NCI-H187 treated with DMSO at 0.1 percent for 48 hours (cell line): ENCODE measurements at places on chromosomes 12 and 14.

DNA sequence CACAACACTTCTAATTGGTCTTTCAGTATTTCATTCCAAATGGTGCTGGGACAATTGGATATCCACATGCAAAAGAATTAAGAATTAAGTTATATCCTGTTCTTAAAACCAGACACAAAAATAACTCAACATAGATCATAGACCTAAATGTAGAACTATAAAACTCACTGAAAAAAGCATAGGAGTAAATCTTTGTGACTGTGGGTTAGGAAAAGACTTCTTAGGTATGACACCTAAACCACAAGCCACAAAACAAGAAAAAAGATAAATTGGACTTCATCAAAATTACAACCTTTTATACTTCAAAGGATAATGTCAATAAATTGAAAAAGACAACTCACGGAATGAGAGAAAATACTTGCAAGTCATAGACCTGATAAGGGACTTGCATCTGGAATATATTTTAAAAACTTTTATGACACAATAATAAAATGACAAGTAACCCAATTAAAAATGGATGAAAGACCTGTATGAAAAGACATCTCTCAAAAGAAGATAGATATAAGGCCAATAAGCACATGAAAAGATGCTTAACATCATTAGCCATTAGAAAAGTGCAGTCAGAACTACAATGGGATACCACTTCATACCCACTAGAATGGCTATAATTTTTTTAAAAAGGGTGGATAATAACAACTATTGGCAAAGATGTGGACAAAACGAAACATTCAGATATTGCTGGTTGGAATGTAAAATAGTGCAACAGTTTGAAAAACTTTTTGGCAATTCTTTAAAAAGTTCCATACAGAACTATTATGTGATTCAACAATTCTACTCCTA, 72.5 kb upstream of the SLC38A4 start:
- no peak for DNase-seq

DNA sequence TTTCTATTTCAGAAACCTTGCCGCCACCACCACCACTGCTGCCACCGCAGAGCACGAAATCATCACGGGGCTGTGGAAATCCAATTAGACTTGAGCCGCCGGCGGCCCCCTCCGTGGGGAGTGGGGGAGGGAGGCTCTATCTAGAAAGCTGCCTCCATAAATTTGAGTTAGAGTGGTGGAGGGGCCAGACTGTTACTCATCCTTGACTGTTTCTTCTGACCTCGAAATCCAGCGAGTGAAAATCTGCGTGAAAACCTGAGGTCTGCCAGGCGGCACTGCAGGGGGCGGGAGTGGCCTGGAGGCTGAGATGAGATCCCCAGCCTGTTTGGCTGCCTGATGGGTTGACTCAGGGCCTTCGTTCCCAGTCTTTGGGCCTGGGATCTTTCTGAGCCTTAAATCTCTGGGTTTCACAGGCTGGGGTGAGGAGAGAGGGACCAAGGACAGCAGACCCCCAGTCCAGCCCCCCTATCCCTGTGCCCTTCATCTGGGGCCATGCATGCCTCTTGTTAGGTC, 29.9 kb downstream of the TSPAN9 start:
- no peak for DNase-seq

DNA sequence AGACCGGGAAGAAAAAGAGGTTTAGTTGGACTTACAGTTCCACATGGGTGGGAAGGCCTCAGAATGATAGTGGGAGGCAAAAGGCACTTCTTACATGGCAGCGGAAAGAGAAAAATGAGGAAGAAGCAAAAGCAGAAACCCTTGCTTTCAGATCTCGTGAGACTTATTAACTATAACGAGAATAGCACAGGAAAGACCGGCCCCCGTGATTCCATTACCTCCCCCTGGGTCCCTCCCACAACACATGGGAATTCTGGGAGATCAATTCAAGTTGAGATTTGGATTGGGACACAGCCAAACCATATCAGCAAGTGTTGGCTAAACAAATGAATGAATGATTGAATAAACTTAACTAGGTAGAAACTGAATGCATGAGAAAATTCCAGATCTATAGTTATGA, 85.3 kb upstream of the PARP11 start:
- no peak for DNase-seq

- no peak for DNase-seq
These were observed 457.2 kb downstream of the TMTC2 start for GRCh38 chr12:83143950-83144349.

DNA sequence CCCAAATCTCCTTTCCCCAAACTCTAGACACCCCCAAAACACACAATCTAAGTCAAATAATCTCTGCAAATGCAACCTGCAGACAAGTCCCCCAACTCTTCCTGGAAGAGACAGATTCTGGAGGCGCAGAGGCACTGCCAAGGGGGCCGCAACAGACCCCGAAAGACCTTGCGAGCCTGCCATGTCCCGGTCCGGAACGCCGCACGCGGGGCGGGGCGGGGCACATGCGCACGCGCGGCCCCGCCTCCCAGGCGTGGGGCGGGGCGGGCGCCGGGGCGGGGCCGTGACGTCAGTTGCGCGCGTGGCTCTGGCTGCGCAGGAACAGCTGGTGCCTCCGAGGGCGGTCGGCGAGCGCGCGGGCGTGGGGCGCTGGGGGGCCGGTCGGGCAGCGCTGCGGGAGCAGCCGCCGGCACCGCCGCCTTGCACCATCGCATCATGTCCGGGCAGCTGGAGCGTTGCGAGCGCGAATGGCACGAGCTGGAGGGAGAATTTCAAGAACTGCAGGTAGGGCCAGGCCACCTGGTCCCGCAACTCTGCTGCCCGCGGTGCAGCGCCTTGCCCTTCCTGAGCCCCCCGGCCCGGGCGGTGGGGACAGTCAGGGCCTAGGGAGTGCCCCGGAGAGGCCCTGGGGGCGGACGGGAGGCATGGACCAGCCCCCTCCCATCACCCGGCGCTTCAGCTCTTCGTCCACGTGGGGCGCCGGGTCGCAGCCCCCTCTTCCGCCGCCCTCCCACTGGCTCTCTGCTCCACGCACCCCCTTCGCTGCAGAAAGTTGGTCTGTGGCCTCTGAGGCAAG, at the start of gene TMEM120B:
TMEM120B (plus strand) TSS at position 292 of the 796 bp plus-strand sequence; CDS start at position 436, 144 bp downstream.
- no peak for DNase-seq

DNA sequence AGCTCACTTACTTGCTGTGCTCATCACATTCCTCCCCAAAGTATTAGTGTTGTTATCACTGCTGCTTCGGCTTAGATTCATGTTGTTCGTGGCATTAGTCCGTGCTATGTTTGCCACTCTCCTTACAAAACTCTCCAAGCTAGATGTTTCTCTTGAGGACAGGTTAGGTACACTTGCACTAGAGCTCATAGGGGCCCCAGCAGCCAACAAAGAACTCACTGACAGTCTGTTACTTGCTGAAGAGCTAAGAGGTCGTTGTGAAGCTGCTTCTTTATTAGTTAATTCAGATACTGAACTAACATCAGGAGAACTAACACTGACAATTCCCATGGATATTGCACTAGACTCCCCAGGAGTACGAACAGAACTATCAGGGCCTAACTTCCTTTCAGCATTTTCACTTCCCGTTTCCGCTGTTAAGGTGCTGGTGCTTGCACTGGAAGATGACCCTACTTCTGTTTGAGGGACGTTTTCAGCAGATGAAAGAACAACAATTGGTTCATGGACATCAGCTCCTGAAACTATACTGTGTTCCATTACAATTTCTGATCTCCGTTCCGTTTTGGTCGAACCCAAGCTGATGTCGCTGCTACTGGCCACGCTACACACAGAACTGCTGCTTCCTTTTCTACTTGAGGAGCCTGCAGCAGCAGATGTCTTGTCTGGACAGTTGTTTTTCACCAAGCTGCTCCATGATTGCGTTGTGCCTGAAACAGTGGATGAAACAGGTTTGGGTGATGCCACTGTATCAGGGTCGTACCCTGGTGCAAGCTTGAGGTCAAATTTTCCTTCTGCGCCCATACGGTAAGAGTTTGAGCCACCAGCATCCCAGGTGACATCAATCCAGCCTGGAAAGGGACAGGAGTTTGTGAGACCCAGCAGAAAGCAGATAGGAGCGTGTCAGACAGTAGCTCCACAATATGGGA, 78.7 kb downstream of the HECTD1 start:
- no peak for DNase-seq

DNA sequence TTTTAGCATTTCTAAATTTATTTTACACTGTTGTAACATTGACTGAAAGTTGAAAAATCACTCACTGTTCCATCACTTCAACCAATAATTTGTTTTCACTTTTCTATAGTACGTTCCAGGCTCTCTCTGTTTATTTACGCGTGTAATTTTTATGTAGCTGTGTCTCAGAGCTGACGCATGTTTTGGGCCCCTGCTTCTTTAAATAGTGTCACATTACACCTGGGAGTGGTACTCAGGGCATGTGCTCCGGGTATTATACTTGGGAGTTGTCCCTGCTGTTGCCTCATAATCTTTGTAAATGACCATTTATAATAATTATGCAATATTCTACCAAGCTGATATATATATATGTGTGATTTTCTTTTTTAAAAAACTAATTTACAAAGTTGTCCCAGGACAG, 132.8 kb upstream of the CPM start:
- DNase-seq = peak; percentile 20

GRCh38 chr12:108890208-108890607, 10.3 kb downstream of the DAO start:
- DNase-seq = no peak

- no peak for DNase-seq
These were observed 15.9 kb downstream of the TAOK3 start for GRCh38 chr12:118356809-118357256.

GRCh38 chr12:116339800-116340371, 62.4 kb upstream of the MED13L start:
- no peak for DNase-seq

- peak; percentile 98 for DNase-seq
These were observed 47.8 kb downstream of the CCDC88C start for GRCh38 chr14:91369628-91370445.

GRCh38 chr12:31832740-31833729, 104.2 kb upstream of the AMN1 start:
- no peak for DNase-seq

GRCh38 chr12:7793211-7793610, 4.0 kb downstream of the NANOG start:
- no peak for DNase-seq

GRCh38 chr12:18546399-18546798, 191.4 kb downstream of the PLCZ1 start:
- peak; percentile 57 for DNase-seq

DNA sequence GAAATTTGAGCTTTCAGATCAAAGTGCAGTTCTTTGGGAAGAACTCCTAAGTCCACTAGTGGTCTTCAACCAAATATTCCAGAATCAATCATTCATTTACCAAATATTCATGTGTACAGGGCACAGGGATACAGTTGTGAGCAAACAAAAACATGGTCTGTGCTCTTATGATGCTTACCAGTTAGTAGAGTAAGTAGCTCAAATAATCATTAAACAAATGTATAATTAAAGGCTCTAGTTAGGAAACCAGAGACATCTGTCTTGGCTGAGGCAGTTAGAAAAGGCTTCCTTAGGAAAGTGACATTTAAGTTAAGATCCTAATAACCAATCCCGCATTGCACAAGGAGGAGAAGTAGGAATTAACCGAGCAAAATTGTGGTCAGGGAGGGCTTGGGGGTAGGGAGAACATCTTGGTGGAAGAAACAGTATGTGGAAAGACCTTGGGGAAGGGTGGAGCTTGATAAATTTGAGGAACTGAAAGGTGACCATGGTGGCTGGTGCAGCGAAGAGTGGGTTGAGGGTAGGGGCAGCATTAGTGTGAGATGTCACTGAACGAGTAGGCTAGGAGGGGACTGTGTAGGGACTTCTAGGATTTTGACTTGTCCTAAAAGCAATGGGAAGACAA, 40.0 kb downstream of the PEBP1 start:
- DNase-seq = no peak

DNA sequence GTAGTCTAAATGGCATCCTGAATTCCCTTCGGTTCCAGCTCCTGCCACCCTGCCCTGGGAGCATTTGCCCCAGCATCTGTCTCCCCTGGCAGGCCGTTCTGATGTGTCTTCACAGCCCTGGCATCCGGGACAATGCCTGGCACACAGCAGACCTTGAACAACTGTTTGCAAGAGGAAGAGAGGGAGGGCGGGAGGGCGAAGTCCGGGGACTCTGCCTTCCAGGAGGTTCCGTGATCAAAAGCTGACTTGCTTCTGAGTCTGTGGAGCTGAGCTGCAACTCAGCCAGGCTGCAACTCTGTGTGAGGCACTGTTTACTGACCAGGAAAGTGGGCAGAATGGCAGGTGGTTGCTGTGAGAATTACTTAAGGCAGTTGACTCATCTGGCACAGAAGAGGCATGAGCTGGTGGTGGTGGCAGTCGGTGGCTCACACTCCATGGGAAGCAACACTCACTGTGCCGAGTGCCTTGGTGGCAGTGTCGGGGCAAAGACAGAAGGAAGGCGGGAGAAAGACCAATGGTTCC, 61.1 kb upstream of the DLK1 start:
- no peak for DNase-seq

GRCh38 chr12:97716356-97716755, 253.8 kb downstream of the RMST start:
- no peak for DNase-seq

- DNase-seq = no peak
These were observed 774 bp upstream of the MANSC4 start for GRCh38 chr12:27780612-27781408.

DNA sequence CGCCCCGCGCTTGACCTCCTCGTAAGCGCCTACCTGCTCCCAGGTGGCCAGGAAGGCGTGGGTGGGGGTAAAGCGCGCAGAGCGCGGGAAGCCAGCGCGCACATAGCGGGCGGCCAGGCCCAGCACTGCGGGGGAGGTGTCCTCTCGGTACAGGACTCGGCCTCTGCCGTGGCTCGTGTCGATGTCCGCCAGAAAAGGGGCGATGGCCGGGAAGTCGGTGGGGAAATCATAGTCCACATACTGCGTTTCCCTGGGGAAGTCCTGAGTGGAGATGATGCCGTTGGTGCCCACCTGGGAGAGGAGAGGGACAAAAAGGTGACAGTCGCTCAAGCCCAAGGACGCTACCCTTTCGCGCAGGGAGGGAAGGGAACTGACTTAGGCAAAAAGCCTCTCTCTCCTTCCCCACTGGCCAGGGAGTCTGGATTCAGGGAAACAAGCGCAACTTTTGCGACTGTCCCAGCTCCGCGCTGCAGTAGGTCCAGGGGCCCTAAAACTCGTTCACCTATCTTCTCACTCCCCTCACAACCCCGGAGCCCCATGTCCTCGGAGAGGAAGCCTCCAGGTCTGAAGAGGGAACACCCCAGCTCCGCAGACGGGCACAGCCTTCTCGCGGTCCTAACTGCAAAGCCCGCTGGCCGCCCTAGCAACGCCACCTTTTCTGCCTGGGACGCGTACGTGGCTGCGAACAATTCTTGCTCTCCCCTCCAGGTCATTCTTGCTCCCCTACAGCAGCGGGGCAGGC, 815 bp downstream of the NID2 start:
- DNase-seq = no peak
